HT-29 (cell line): ENCODE measurements at places on chromosomes 7 and 10.

GRCh38 chr10:86658261-86658741, 4.0 kb downstream of the OPN4 start:
- DNase-seq: no peak

DNA sequence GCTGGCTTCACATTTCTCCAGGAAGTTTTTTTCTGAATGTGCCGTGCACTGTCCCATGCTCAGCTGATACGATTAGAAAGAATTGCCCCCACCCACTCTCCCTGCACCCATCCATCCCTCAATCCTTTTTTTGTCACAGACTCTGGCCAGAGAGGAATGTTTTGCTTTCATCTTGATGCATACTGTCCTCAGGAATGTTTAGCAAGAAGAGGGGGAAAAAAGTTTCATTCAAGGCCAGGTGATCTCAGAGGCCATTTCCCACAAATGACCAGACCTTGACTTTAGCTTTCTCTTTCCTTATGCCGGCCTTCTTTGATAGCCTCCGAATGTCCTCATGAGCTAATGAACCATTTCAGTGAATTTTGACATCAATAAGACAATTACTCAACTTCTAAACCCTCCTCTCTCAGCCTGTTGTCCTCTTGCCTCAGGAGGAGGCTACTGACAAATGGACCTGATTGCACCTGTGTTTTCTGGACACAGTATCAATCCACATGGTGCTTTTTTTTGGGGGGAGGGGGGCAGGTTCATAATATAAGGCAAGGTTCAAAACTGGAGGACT, 105.0 kb upstream of the KLF6 start:
- DNase-seq: peak; percentile 63

- DNase-seq: no peak
Measured at GRCh38 chr7:144812379-144813283, 23.2 kb downstream of the TPK1 start.

DNA sequence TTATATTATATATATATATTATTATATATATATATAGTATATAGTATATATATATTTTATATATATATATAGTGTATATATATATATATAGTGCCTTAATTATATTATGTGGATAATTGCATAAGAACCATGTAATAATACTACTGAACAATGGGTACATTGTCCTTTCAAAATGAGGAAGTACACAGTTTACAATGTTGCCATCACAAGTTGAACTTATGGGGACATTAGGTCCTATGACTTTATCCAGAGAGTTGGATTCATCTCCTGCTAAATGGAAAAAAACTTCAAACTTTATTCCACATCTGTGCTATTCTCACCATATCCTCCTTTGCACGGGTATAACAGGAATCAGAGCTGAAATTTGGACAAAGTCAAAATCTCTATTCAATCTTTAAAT, 105.0 kb upstream of the AGR3 start:
- no peak for DNase-seq

DNA sequence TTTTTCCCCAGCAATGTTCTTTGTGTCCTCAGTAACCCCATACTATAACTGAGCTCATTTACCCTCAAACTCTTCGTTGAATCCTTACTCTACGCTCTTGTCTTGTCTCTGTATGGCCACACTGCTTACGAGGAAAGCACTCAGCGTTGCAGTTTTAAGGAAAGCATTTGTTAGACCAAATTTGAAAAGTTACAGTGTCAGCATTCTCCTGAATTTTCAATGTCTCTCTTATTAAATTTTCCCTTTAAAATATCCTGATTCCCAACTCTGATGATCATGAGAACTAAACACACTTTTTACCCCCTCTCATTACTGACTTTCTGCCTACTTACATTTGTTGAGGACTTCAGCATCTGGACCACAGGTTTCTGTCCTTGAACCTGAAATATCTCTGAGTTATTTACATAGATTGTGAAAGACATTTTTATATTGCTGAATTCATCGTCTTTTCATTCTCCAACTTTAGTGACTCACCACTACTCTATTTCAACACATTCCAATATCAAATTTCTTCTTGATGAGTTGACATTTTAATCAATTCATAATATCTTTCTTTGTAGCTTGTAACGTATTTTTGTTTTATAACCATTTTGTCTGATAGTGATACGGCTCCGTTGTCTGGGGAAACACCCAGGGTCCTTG, 19.8 kb upstream of the VWDE start:
- no peak for DNase-seq

GRCh38 chr10:80205477-80206276, at the start of gene ANXA11:
Gene ANXA11, minus strand, starts transcription at chr10:80205537. Its CDS starts 32,676 bp downstream, at chr10:80172861.
- DNase-seq: peak; percentile 91

DNA sequence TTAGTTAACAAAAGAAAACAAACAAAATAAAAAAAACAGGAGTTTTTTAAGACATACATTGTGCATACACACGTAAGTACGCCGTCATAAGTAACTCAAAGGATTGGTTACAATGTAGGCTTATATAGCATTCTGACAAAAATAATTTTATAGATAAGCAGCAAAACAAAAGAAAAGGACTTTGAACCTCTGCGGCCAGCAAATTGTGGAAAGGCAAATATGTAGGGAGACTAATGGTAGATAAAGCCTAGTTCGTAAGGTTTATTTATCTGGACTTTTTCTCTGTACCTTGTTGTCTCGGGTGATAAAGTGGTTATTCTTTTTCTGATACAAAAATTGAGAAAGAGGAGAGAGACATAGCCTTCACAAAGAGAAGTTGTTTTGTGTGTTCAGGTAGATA, 891.9 kb downstream of the CNTNAP2 start:
- DNase-seq: no peak

DNA sequence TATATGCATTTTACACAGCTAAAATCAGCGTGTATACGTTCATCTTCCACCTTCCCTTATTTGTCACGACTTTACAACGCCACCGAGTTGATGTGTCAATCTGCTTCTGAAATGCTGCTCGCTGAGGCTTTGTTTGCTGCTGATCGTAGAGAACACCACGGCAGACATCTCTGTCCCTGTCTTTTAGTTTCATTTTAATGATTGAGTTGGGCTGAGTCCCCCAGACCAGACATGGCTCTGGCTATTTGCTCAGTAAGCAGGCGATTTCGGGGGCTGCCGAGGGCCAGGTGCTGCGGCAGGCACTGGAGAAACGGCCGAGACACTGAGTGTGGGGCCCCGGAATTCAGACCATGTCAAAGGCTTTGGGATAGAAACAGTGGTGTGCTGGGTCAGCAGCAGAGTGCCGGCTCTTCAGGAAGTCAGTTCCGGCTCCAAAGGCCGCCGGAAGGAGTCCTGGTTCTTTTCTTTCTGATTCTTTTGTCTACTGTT, 5.0 kb downstream of the LRRC27 start:
- peak; percentile 42 for DNase-seq

DNA sequence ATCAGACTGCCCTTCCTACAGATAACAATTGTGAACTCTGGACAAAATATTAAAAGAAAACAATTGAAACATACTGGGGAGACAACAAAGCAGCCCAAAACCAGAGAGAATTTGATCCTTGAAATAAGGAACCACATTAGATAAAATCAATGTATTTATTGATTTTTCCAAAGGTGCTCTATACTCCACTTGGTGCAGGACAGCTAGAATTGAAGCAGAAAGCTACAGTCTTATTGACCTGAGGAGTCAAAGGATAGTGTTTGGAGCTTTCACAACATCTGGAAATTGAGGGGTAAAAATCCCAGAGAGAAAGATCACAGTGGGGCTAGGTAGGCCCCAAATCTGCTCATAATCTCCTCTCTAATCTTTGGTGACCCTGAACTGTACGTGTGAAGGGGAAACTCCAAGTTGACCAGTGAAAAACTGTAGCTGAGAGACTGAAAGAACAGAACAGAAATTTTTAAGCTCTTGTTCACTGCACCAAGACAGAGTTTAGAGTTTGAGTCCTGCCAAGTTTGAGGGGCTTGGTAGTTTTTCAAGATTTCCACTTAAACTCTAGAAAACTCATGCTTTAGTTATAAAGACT, 70.2 kb downstream of the SAMD9 start:
- no peak for DNase-seq

GRCh38 chr10:86106616-86107015, 260.0 kb downstream of the GRID1 start:
- DNase-seq: no peak

DNA sequence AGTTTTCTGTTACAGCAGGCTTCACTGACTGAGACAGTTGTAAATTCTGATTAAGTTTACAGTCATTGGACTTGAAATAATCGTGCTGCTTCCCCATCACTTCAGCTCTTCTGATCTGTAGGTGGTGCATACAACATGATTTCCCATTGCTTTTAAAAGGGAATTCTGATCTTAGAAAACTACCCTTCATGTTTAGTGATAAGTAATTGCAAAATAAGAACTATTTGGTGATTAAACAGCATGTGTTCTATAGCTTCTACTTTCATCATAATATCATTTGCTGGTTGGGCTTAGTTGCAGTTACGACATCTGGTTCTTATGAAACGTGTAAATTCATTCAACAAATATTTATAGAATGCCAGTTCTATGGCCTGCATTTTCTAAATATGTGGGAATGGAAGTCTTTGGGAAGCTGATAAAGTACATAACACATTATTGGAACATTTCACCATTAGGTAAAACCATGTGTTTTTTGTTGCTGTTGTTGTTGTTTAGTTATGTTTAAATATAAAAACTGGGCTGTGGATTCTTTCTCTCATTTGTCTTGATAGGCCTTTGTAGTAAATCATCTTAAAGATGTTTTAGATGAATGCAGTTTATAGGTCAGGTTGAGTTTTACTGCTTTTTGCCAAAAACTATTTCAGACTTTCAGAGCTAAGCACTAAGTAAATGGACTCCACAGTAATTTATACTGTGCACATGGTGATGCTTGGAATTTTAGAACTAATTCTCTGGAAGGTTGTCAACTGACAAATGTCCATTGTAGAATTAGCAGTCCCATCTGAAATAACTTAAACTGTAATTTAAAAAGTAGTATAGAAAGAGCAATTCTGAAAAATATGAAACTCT, 13.1 kb downstream of the GNAI1 start:
- DNase-seq: no peak

GRCh38 chr10:96890172-96890513, 58.0 kb downstream of the LCOR start:
- no peak for DNase-seq

DNA sequence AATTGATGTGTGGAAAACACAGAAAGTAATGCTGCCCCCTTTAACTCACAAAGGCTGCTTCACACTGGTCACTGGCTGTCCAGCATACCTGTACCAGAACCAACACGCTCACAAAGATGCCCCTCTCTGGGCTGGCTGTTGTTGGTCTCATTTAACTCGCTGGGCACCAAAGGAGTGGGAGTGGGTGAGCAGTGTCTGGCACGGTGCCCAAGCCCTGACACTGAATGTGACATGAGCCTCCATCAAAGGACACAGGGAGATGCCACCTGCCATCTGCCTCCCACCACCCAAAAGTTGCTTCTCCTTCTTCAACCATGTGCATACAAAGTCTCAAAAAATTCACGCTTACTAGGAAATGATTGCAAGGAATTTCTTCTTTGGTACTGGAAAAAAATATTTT, 86.8 kb downstream of the FGFR2 start:
- no peak for DNase-seq

- no peak for DNase-seq
Measured at GRCh38 chr7:118762451-118762850, 537.9 kb downstream of the ANKRD7 start.

GRCh38 chr10:71035511-71036296, 147.3 kb upstream of the PCBD1 start:
- DNase-seq: no peak

DNA sequence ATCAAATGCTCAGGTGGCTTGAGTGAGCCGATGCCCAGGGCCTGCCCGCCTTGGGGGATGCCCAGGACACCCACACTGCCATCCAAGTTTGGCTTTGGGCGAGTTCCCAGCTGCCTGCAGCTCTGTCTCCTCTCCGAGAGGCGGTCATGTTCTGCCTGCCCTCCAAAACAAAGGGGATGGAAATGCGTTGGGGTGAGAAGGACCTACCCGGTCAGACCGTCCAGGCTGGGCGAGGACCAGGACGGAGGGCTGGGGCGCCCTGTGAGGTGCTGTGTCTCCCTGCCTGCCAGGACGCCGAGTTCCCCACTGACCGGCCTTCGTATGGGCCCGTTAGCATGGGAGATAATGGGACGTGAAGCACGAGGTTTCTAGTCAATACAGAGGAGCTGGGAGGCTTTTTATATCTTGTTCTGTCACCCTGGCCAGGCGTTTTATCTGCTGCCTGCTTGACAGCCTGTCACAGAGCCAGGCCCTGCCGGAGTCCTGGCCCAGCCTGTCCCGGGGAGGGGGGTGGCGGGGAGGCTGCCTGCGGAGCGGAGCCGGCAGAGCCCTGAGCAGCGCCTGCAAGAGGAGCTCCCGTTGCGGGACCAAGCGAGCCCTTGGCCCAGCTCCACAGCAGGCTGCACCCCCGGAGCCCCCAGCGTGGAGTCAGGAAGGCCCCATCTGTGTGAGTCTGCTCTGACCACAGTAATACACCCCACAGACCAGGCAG, 22.0 kb upstream of the ELFN1 start:
- DNase-seq: no peak

DNA sequence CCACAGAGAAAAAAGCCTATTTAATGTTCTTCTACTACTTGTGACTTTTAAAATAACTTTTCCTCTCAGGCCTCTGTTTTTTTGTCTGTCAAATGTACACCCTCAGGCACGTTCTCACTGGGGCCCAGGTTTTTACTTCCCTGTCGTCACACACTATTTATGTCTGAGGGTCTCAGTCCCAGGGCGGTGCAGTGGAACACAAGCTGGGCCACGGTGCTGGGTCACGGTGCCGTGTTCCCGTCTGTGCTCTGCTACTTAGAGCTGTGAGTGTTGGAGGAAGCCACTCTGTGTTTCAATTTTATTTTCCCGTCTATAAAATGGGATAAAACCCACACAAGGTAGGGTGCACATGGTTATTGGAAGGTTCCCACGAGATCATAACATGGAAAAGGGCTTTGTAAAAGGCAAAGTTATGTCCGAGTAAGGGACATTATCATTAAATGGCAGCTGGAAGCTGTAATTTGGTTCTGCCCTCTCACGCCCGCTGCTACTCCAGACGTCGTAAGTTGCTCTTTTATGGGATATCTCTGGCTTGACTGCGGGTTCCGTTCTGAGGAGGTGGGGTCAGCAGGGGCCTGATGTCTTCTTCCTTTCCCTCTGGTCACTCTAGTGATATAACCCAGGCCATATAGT, 25.2 kb downstream of the ZNF775 start:
- no peak for DNase-seq

DNA sequence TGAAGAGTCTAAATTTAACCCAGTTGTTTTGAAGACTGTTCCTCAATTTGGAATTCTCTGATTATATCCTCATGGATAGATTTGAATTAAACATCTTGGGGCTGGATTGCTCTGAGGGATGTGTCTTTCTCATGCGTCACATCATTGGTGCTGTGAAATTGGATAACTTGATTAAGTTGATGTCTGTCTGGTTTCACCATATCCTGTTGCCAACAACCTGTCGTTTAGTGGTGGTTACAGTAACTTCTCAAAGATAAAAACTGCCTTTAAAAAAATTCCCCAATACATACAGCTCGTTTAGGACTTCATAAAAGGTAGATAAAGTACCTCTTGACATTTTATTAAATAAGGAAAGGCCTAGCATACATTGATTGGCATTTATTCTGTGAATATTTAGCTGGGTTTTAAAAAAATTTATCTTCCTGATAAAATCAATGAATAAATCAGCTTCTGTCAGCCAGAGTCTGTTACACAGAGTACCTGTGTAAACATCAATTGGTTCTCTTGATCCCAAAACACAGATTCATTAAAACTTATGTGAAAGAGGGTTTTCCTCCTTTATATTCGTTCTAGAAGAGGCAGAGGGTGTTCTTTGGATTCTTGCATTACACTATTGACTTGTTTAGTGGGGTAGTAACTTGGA, 10.5 kb downstream of the CRCP start:
- no peak for DNase-seq
